SK-N-SH (cell line): ENCODE measurements at places on chromosomes 16 and 17. TPM values are rescaled to one million over a fixed set of nuclear protein-coding genes. Genes with fewer than 3 reads are reported as not detected.

DNA sequence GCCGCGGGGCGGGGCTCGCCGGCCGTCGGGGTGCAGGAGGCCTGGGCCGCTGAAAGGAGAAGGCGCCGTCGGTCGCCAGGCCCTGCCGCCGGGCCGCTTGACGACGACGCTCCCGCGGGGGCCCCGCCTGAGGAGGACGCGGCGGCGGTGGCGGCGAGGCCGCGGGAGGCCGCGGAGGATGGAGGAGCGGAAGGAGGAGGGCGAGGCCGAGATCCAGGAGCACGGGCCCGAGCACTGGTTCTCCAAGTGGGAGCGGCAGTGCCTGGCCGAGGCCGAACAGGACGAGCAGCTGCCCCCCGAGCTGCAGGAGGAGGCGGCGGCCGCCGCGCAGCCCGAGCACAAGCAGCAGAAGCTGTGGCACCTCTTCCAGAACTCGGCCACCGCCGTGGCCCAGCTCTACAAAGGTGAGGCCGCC, 430 bp downstream of the HAPSTR1 start:
- no peak for DNase-seq
- peak overlapping the region; percentile 98 for H3K4me3 ChIP-seq
- H3K36me3 ChIP-seq: peaks cover 38% of the 10 kb centered on the region
- H3K4me1 ChIP-seq: peaks cover 21% of the 10 kb centered on the region
- H3K27me3 ChIP-seq: no peaks in the 10 kb centered on the region
- H3K27ac ChIP-seq: peak overlapping the region; percentile 90

The ZNF629 gene
- 4.7 and 5.1 TPM in 2 replicates for polyA plus RNA-seq

- no peaks in the 10 kb centered on the region for H3K36me3 ChIP-seq
- peaks cover 97% of the 10 kb centered on the region for H3K27me3 ChIP-seq
- H3K4me1 ChIP-seq: no peaks in the 10 kb centered on the region
- no peak for DNase-seq
These were observed 14.2 kb downstream of the IRF8 start for GRCh38 chr16:85913141-85913601.

GRCh38 chr17:76548378-76549214, 8.8 kb downstream of the PRCD start:
- no peak overlapping the region for H3K4me3 ChIP-seq
- no peaks in the 10 kb centered on the region; the same call in 1 of the 2 replicates for H3K27me3 ChIP-seq
- H3K27ac ChIP-seq: no peak overlapping the region

The SOX9 gene
- 20.2 and 35.3 TPM in 2 replicates for polyA plus RNA-seq

DNA sequence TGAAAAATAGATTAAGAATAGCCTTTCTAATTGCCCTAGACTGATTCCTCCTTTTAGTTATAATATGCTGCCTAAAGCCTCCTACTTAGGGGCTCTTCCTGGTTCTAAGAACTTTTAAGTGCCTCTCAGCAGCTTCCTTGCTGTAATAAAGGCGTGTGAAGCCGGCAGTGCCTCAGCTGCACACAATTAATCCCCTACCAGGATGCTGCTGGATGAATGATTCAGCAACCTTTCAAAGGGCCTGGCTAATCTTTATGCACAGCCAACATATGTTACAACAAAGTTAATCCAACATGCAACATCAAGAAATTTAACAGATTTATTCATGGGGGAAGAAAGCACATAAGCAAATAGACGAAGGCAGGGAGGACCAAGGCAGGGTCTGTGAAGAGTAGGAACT, 145.2 kb downstream of the PMP22 start:
- DNase-seq: no peak
- H3K36me3 ChIP-seq: no peaks in the 10 kb centered on the region
- H3K4me3 ChIP-seq: no peak overlapping the region
- H3K27ac ChIP-seq: no peak overlapping the region
- no peaks in the 10 kb centered on the region for H3K27me3 ChIP-seq

DNA sequence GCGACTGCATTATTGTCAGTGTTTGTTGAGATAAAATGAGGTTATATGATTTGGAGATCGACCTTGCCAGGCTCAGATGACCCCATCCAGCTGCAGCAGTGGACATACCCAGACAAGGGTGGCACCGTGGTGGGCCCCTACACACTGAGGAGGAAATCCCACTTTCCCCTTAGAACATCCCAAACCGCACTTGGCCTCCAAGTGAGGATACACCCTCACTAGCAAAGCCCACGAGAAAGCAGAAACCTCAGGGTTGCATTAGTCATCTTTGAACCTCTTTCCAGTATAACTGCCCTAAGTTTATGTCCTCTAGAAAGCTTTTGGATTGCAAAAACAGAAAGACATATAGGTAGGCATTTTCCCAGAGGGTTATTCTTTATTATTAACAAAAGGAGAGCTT, 101.5 kb downstream of the CLEC16A start:
- peak overlapping the region; percentile 94 for H3K27ac ChIP-seq
- H3K4me3 ChIP-seq: no peak overlapping the region
- H3K27me3 ChIP-seq: no peaks in the 10 kb centered on the region

- no peak overlapping the region for H3K27ac ChIP-seq
- H3K4me3 ChIP-seq: no peak overlapping the region
- H3K4me1 ChIP-seq: no peaks in the 10 kb centered on the region
- no peaks in the 10 kb centered on the region for H3K27me3 ChIP-seq
These were observed 225.1 kb upstream of the CA10 start for GRCh38 chr17:52383493-52384100.

DNA sequence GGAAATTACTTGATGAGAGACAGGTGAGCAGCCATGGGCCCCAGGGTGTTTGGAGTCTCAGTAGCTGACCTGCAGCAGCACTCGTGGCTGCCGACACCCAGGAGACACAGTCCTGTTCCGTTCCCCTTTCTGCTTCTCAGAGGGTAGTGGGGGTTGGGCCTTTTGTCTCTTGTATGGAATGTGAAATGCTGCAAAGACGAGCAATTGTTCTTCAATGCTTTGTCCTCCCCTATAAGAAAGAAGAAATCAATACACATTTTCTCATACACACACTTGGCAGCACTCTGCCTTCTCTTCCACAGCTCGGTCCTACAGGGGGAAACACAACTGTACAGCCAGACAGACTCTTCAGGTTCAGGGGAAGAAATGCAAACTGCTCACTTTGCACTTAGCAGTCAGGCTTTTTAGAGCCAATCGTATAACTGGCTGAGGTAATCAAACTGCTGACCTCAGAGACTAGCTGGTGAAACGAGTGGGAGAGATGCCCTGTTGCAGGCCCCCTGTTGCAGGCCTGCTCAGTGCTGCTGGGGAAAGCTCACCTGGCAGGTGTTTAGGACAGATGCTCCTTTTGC, 96.7 kb downstream of the AATF start:
- H3K36me3 ChIP-seq: peaks cover 14% of the 10 kb centered on the region
- H3K27me3 ChIP-seq: no peaks in the 10 kb centered on the region
- no peak for DNase-seq
- H3K27ac ChIP-seq: no peak overlapping the region
- no peak overlapping the region for H3K4me3 ChIP-seq
- H3K4me1 ChIP-seq: no peaks in the 10 kb centered on the region

The USP43 gene
- polyA plus RNA-seq: 0.05 and 0.07 TPM in 2 replicates

The CCL16 gene
- polyA plus RNA-seq: not detected in 2 replicates

GRCh38 chr17:44921122-44921882, 6.0 kb upstream of the GFAP start:
- peaks cover 13% of the 10 kb centered on the region for H3K4me1 ChIP-seq
- no peak overlapping the region for H3K4me3 ChIP-seq
- H3K36me3 ChIP-seq: peaks cover 1% of the 10 kb centered on the region; the same call in 1 of the 2 replicates
- DNase-seq: peak; percentile 81
- no peaks in the 10 kb centered on the region for H3K27me3 ChIP-seq

The KRTAP4-4 gene
- not detected in 2 replicates for polyA plus RNA-seq

DNA sequence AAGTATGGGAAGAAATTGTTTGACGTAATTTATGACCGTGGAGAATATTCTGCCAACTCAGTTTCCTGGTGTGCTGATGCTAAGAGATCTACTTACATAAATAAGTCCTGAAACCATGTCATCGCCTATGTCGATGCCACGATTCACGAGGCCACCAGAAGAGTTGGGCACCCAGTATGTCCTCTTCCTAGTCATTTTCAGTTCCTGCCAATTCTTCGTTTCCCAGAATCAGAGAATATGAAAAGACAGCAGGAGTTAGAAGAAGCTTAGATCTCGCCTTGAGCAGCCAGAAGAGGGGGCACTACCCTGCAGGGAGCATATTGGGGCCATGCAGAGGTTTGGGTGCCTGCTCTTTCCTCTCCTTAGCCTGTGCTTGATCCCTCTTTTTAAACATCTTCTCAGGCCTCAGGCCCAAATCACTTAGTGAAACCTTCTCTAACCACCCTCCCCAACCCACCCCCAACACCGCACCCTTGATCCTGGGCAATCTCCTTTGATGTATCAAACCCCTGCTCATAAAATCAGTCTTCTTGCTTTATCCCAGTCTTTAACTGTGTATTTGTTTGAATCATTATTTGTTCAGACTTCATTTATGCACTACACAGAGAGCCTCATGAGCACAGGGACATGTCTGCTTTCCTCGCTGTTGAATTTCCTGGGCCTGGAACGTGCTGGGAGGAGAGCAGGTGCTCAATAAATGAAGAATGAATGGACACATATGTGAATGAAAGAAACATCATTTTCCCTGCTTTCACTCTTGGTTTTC, 12.2 kb upstream of the LONP2 start:
- no peaks in the 10 kb centered on the region for H3K36me3 ChIP-seq
- peak; percentile 45 for DNase-seq
- no peak overlapping the region for H3K27ac ChIP-seq

- DNase-seq: no peak
- peaks cover 25% of the 10 kb centered on the region for H3K36me3 ChIP-seq
- H3K27me3 ChIP-seq: no peaks in the 10 kb centered on the region
- H3K27ac ChIP-seq: no peak overlapping the region
These were observed 98.3 kb downstream of the CHD9 start for GRCh38 chr16:53153130-53153529.

GRCh38 chr16:10581507-10581906, 1.1 kb upstream of the EMP2 start:
- H3K4me1 ChIP-seq: peaks cover 33% of the 10 kb centered on the region; the same call in 1 of the 2 replicates
- no peak overlapping the region for H3K4me3 ChIP-seq
- no peak for DNase-seq
- no peaks in the 10 kb centered on the region for H3K36me3 ChIP-seq
- no peak overlapping the region for H3K27ac ChIP-seq
- H3K27me3 ChIP-seq: no peaks in the 10 kb centered on the region

The NUP85 gene
- polyA plus RNA-seq: 80.5 and 99.8 TPM in 2 replicates

DNA sequence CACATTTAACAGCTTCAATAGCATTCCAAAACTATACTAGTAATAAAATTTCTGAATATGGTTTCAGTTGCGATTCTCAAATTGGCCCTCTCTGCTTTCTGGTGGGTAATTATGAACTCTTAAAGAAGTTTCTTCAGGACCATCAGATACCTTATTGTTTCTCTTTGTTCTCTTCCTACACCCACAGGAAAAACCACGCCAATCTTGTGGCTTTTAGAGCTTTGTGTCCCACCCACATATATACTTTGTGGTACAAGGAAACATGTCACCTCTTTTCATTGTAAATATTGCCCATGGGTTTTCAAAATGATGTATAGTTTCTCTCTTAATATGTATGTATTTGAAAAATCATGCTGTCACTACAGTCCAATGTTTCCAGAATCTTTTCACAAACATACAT, 12.1 kb downstream of the ABCA9 start:
- H3K36me3 ChIP-seq: no peaks in the 10 kb centered on the region
- H3K27ac ChIP-seq: no peak overlapping the region
- no peaks in the 10 kb centered on the region for H3K4me1 ChIP-seq
- H3K4me3 ChIP-seq: no peak overlapping the region

GRCh38 chr16:30065943-30066760, 592 bp downstream of the ALDOA start:
- peak overlapping the region; percentile 92 for H3K4me3 ChIP-seq
- no peaks in the 10 kb centered on the region for H3K27me3 ChIP-seq
- peak overlapping the region; percentile 92 for H3K27ac ChIP-seq
- DNase-seq: peak; percentile 31
- H3K4me1 ChIP-seq: peaks cover 38% of the 10 kb centered on the region

The FBXO39 gene
- polyA plus RNA-seq: not detected in 2 replicates

DNA sequence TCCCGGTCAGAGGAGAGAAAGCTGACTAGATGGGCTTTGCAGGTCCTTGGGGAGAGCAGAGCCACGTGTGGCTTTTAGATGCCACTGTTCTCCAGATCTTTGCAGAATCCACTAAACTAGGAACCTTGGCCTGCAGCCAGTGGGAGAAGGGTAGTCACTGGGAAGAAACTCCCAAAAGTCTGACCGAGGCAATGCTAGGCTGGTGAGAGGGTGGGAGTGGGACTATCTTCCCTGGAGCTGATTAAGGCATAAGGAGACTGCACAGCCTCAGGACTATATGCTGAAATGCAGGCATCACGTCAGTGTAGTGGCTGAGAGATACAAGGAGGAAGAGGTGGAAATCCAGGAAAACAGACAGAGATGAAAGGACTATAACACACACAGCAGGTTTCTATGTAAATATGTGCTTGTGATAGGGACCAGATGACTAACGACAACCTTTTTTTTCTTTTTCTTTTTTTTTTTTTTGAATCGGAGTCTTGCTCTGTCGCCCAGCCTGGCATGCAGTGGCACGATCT, 2.2 kb upstream of the GSDMA start:
- no peaks in the 10 kb centered on the region for H3K27me3 ChIP-seq
- H3K36me3 ChIP-seq: no peaks in the 10 kb centered on the region

DNA sequence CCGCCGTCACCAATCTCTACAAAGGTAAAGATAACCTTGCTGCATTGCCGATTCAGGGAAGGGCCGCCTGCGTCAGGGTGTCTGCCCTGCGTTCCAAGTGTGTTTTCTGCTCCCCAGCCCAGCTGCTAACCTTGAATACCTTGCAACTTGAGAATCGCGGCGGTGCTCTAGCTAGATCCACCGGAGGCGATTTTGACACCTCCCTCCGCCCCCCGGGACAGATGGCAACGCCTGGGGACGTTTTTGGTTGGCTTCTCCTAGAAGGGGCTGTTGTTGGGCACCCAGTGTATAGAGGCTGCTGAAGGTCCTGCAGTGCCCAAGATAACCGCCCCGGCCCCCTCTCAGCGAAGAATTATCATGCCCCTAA, 1.5 kb downstream of the HAPSTR1 start:
- H3K4me1 ChIP-seq: 0 out of 2 replicates have a peak, but pooled peaks cover 11% of the 10 kb centered on the region
- H3K36me3 ChIP-seq: peaks cover 33% of the 10 kb centered on the region
- peak overlapping the region; percentile 93 for H3K4me3 ChIP-seq
- H3K27me3 ChIP-seq: no peaks in the 10 kb centered on the region
- peak; percentile 20 for DNase-seq

The HLF gene
- polyA plus RNA-seq: 0.03 and 0.21 TPM in 2 replicates

DNA sequence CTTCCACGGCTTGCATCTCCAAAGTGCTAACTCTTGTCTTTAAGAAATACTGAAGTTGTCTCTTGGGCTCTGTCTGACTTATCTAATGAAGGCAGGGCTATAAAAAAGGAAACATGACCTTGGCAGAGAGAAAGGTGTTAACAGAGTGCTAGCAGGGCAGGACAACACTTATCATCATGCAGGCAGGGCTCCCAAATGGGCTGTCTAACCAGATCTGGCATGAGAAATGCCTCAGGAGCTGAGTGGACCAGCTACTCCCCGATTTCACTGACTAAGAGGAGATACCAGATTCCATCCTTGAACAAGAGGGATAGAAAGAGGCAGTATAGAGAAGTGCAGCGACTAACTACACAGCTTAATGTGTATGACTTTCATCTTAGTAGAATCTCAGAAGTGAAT, 32.6 kb downstream of the PMP22 start:
- peaks cover 64% of the 10 kb centered on the region for H3K36me3 ChIP-seq
- no peaks in the 10 kb centered on the region for H3K4me1 ChIP-seq
- no peaks in the 10 kb centered on the region for H3K27me3 ChIP-seq
- DNase-seq: no peak
